ENCODE measurements at places on chromosomes 1 and 21.

DNA sequence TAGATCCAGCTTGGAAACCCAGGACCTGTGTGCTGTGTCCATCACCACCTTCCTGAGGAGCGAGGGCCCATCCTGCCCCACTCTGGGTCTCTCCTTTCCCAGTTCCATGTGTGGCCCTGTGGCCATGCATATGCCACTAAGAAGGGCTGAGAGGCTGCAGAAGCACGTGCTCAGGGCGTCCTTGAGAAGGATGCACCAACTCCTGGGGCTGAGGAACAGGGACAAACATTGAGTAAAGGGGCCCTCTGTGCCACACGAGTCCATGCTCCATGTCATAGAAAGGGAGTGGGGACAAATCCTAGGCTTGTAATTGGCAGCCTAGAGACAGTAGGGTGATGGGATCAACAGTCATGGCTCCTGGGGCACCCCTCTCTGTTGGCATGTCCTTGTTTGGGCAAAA lies 8.4 kb downstream of the ETV3L start:
- no peak for DNase-seq

DNA sequence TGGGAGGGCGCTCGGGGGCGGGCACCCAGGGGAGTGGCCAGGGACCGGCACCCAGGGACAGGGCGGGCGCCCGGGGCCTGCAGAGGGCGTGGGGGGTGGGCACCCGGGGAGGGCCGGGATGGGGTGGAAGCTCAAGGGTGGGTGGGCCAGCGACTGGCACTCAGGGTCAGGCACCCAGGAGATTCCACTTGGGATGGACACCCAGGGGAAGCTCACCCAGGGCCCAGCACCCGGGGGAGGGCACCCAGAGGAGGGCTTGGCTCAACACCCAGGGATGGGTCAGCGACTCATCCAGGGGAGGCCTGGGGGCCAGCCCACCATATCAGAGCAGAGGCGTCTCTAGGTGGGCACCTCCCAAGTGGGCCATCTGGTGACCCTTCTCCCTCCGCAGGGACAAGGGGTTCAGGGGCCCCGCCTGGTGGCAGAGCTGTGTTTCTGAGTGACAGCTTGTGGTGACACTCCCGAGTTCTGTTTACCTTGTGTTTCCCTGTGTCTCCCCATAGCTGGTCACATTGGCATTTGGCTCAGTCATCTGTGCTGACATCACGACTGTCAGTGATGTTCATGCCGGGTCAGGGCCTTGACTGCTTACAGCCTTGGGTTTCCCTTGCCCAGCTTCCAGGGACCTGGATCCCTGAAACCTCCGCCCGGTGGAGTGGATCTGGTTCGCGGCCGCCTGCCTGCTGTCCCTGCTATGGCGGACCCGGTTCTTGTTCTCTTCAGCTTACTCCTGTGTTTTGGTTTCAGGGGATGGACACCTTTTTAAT lies 749 bp downstream of the IBA57 start:
- peak; percentile 71 for DNase-seq

DNA sequence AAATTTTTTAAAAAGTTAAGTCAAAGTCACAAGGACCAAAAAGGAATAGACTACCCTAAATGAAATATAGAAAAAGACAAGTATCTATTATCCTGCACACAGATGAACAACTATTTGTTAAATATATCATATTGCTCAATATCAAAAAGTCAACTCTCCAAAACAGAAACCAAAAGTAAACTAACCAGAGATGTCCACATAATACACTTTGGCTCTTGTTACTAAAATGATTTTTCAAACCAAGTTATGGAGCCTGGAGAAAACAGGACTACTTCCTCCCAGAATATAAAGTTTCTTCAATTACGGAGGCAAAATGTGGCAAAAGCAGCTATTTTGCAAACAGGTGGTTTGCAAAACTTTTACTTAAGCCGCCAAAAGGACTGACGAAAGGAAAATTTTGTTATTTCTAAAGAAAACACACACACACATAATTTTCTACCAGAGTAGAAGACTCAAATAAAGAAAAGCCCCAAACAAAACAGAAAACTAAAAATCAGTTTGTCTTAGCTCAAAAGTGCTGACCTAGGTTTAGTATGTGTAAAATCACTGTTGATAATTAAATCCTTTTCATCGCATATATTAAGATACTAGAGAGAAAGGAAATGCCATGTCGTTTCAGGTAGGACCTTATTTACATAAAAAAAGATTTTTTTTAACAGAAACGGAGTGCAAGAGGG lies 1.1 kb downstream of the DPYD start:
- DNase-seq = peak; percentile 57

- no peak for DNase-seq
Measured at GRCh38 chr1:119718972-119719371, 7.2 kb downstream of the PHGDH start.

DNA sequence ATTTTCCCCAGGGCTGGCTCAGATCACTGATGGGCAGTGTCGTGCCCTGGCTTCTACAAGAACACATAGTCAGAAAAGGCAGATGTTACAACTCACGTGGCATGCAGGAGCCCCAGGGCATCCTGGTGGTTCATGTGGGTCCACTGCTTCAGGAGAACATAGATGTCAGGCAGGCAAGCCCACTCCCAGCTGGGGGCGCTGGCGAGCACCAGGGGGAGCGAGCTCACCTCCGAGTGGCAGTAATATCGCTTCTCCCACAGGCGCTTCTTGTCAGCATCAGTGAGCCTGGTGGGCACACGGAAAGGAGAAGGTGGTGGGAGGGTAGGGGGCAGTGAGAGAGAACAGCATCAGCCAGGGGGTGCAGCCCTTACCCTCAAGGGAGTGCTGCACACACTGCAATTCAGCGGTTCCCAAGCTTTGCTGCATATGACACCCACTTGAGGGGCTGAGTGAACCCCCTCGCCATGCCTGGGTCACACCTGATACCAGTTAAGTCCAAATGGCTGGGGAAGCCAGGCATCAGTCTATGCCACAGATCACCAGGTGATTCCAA lies 34.3 kb upstream of the PPP1R15B start:
- peak; percentile 61 for DNase-seq

All from ELR (cell line).